ENCODE measurements at places on chromosomes 2 and 18.

- DNase-seq, result no peak
Measured at GRCh38 chr2:166223298-166223697, 95.5 kb upstream of the SCN1A start.

DNA sequence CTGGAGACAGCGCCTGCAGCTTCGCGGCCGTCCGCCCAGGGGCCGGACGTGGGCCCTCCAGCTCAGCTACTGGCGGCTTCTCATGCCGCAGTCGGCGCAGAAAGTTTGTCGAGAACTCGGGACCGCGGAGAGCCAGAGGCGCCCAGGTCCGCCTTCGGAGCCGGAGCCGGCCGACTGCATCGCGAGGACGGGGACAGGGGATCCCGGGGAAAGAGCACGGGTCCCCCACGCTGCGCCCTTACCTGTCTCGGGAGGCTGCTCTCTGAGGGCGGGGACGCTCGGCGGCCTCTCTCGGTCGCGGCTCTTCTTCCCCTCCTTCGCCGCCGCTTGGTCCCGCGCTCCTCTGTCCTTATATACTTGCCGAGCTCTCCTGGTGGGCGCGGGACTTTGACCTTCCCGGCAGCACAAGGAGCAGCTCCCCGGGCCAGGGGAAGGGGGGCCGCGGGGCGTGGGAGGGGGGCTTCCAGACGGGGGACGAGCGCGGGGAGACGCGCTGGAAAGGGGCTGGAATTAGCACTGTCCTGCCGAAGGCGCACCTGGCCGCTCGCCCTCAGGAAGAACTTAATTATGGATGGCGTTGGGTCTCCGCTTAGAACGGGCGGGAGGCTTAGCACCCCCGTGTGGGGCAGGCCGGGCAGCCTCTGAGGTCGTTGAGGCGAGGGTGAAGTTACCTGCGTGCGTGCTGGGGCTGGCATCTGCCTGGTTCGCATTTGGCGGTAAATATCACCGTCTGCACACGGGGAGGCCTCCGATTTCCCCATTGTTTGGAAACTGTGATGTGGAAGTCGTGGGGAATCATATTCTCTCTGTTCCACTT, at the start of gene POMC:
Gene POMC, minus strand, starts transcription at position 325 of the 817 bp plus-strand sequence. CDS start 3,808 bp downstream, outside the sequence.
- peak; percentile 38 for DNase-seq

DNA sequence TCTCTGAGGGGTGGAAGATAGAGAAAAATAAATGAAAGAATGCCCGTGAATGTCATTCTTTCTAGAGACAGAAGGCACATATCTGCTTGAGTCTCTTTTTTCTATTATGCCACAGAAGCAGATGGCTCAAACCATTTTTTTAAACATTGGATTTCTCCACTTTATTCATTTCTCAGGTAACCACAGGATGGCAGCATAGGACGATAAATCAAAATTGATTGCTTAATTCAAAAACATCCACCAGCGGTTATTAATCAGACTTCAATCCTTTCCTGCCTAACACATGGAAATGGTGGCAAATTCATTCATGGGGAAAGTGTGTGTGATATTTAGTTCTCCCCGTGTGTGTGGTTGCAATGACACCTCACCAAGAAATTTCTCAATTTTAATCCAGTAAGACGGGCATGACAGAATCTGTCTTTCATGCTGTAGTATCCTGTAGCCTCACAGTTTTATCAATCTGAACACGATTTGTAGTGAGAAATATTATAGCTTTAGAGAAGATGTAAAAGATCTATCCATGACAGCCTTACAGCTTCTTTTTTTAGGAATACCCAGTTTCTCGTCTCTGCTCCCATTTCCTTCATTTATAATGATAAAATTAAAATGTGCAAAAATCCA, 72.2 kb downstream of the DSC3 start:
- peak; percentile 0 for DNase-seq

GRCh38 chr2:40480596-40480995, 28.7 kb upstream of the SLC8A1 start:
- DNase-seq, result no peak

DNA sequence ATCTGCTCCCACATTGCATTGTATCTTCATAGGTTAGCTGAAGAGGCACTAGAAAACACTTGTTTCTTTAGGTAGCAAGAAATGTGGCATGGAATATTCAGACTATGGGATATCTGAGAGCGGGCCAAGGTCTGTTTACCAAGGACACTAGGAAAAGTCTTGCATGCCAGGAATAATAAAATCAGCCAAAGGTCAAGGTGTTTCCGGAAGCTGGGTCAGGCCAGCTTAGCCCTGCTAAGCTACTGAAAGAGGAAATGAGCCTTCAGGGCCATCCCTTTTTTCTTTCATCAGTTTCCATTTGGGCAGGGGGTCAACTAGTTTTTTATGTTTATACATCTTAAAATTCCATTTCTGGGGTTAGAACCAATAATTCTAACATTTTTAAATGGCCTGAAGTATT, 101.1 kb downstream of the DPP4 start:
- DNase-seq, result no peak

DNA sequence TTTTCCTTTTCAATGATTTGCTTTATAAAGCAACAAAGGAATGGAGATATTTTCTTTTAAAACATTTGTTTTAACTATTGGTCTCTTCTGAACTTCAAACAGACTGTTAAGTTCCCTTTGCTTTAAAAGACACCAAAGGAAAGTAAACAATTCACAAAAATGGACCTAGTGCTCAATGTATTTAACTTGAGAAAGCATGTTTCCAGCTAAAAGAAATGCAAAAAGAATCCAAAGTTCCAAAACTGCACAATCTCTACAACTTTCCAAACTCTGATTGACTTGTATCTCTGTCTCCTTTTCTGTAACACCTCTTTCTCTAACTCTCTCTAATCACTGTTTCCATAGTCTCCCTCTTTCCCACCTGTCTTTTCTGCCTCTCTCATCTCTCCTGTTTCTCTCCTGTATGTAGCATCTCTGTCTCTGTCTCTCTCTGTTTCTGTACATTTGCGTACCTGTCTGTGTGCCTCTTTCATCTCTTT, 295.7 kb upstream of the SESTD1 start:
- DNase-seq, result no peak

GRCh38 chr2:160730296-160730995, 236.8 kb upstream of the RBMS1 start:
- DNase-seq, result peak; percentile 59

GRCh38 chr2:29073933-29074332, 390 bp downstream of the PCARE start:
- no peak for DNase-seq

- DNase-seq, result no peak
Measured at GRCh38 chr2:153388246-153388645, 90.3 kb downstream of the RPRM start.

- DNase-seq, result peak; percentile 30
Measured at GRCh38 chr2:161206471-161207032, 46.3 kb downstream of the TANK start.

- peak; percentile 48 for DNase-seq
Measured at GRCh38 chr2:160210599-160211138, 10.6 kb upstream of the ITGB6 start.

GRCh38 chr2:88746929-88747490, 55.5 kb downstream of the RPIA start:
- DNase-seq, result no peak

GRCh38 chr2:3572620-3573019, 2.4 kb upstream of the RPS7 start:
- DNase-seq, result no peak

DNA sequence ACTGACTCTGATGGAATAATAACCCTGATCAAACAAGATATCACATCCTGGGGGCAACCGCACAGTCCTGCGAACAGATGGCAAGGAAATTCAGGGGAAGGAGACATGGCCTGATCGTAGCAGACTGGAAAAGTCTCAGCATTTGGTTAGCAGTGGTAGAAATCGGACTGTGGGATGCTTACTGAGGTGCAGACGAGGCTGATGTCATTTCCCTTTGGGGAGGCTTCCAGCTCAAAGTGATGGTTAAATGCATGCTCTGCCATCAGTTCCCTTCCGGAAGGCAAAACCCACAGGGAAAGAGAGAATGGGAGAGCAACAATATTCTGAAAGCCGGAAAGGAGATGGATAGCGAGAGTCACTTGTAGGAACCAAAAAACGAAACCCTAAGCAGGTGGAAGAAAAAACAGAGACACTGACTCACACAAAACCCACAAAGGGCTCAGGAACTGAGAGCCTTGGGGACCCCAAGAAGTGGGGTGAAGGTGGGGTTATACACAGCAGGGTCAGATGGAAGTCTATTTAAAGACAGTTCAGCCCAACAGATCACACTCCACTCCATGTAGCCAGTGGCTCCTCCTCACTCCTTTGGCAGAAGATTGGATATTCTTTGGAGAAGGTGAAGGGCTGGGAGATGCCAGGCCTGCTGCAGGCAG, 93.1 kb downstream of the INPP5D start:
- DNase-seq, result no peak

GRCh38 chr18:64986906-64987495, 763.8 kb upstream of the CDH7 start:
- no peak for DNase-seq

DNA sequence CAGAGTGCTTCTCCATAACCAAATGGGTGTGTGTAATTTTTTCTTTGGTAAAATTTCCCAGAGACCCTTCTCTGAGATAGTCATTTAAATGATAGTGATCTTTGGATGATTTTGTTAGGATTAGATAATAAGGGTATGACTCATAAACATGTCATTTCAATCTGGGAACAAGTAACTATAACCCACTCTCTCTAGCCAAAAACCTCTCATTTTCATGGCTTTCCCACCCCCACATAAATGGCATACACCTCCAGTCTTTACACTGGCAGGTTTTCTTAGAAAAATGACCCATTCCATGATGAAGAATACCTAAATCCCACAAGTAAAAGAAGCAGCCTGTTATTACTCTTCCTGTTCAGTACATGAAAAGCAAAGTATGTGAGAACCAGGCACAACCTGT, 572.0 kb upstream of the ZEB2 start:
- peak; percentile 72 for DNase-seq

- DNase-seq, result no peak
Measured at GRCh38 chr2:70553334-70553583, 367 bp downstream of the TGFA start.

GRCh38 chr2:233979748-233980147, 62.6 kb downstream of the TRPM8 start:
- peak; percentile 45 for DNase-seq

DNA sequence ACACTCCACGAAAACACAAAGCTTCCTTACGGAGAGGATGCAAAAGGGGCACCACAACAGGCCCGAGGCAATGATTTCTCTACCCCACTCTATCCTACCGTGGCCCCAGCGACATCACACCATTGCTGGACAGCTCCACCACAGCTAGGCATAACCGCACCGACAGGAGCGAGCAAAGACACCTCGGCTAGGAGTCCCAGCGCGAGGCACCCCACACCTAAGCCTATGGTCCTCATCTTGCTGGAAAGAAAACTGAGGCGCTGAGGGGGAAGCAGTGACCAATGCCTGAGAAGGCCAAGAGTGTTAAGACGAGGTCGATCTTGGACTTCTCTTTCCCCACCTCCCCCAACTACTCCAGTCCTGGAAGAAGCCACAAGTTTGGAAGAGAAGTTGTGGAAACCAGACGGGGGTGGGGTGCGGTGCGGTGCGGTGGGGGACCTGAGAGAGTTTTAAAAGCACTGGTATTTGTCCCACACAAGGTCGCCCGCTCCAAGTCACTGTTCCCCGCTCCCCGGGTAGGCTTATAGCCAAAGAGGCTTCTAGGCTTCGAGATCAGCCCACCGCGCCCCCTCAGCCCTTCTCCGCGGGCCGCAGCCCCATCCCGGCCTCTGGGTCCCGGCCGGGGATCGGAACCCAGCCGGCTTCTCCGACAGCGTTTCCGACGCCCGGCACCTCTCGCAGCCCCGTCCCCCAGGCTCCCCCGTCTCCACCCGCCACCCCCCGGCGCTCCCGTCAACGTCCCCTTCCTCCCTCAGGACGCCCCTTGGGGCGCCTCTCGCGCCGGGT, 766 bp downstream of the PDE6D start:
- peak; percentile 43 for DNase-seq

- no peak for DNase-seq
Measured at GRCh38 chr2:237927986-237928385, 38.8 kb upstream of the UBE2F start.

- DNase-seq, result no peak
Measured at GRCh38 chr2:202848813-202849212, 22.8 kb downstream of the ICA1L start.

GRCh38 chr18:75185460-75185859, 23.5 kb downstream of the PTGR3 start:
- DNase-seq, result no peak

DNA sequence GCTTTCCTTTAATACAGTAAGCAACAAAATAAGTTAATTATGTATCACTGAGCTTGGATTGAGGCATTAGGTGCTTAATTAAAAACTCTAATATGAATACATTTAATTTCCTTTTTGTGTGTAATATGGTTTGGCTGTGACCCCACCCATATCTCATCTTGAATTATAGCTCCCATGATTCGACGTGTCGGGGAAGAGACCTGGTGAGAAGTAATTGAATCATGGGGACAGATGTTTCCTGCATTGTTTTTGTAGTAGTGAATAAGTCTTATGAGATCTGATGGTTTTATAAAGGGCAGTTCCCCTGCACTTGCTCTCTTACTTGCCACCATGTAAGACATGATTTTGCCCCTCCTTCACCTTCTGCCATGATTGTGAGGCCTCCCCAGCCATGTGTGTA, 325.4 kb upstream of the CDH7 start:
- no peak for DNase-seq

DNA sequence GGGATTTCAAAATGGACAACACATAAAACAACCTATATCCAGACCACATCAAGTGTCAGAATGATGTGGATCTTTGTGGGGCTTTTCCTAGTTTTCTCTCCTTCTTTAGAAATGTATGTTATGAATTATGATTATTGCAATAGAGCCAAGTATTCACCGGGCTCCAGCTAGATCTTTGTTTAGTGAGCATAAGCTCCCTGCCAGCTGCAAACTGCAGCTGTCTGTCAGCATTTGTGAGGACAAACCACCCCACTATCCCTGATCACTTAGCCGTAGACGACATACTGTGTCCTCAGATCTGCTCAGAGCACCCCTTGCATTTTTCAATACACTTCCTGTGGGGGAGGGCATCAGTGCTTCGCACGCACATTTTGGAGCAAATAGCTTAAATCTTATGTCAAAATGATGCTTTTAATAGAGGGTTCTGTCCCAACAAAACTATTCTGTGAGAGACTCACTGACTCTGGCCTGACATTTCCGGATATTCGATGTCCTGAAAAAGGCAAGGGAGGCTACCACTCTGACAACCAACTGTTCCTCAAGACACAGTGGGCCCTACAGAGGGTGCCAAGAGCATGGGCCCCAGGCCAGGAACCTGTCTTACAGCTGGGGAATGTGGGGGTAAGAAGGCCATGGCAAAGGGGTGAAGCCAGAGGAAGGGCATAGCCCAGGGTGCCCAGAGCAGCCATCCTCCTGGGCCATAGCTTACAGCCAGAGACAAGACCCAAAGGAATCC, 346.0 kb downstream of the ARHGAP15 start:
- DNase-seq, result no peak

Data from EH (cell line).